ENCODE measurements at places on chromosomes 3 and 15.

- no peak for DNase-seq
Measured at GRCh38 chr3:187960820-187961219, 193.1 kb upstream of the LPP start.

- no peak for DNase-seq
Measured at GRCh38 chr3:110576960-110577359, 494.7 kb upstream of the NECTIN3 start.

- DNase-seq: no peak
Measured at GRCh38 chr3:194136519-194137007, 615 bp downstream of the HES1 start.

- DNase-seq: no peak
Measured at GRCh38 chr3:171181907-171182690, 155.6 kb upstream of the SLC2A2 start.

- DNase-seq: no peak
Measured at GRCh38 chr3:47008234-47008796, 28.8 kb downstream of the NBEAL2 start.

- DNase-seq: no peak
Measured at GRCh38 chr3:31851278-31851677, 129.8 kb downstream of the OSBPL10 start.

DNA sequence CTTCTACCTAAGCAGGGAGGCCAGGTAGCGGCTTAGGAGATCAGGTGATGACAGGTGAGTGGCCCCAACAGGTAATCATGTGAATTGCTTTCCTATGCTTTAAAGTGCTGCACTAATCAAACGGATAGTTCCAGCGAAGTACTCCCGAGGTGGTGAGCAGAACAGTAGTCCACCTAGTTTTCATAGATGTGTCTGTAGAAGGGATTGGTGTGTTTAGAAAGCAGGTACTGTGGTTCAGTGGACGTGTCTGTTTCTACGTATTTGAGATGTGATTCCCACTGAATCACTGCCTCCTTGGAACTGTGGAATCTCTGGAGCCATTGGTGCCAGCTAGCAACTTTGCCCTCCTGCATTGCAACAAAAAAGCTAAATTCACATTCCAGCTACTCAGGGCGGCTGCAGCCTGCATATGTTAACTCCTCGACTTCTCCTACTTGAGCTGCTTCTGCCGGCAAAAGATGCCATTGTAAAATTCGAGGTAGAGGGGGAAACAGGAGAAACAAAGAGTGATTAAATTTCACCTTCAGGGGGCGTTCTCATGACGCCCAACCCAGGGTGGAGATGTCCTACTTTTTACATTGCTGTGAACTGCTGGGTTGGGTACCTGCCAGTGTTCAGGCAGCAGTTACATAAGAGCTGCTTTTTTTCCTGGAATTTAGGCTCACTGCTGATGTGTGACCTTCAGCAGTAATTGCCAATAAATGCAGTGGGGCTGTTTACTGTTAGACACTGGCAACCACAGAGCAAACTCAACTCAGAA is 227.3 kb downstream of the ITPR1 start:
- no peak for DNase-seq

- DNase-seq: no peak
Measured at GRCh38 chr3:157865352-157866000, 240.7 kb downstream of the SHOX2 start.

DNA sequence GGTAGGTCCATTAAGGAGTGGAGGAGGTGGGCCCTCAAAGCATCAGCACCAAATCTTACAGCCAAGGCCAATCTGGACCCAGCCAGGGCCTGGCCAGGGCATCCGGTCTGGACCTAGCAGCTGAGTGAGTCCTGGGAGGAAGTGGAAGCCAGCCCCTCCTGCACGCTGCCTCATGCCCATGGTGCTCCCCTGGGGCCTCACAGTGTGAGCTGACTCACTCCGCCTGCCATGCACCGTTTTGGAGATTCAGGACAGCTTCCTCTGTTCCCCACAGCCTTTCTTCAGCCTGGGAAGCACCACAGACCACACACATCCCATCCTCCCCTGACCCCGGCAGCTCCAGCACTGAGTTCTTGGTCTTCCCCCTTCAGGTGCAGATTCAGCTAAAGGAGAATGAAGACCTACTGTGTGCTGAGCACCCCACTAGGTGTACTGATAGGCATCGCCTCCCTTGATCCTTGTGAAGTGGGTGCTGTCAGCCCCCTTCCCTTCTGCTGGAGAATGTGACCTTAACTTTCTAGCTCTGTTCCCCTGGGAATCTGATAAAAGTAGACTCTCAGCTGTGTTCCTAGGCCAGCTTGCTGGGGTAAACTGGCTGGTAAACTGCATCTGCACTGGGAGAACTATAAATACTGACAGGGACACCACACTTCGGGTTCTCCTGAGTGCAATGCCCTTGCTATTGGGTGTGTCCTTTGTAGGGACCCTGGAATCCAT is 36.8 kb upstream of the SEC13 start:
- no peak for DNase-seq
